ENCODE measurements at places on chromosomes 1 and 21.

GRCh38 chr1:4019147-4019521 is 119.1 kb upstream of the C1orf174 start:
- no peak for DNase-seq

DNA sequence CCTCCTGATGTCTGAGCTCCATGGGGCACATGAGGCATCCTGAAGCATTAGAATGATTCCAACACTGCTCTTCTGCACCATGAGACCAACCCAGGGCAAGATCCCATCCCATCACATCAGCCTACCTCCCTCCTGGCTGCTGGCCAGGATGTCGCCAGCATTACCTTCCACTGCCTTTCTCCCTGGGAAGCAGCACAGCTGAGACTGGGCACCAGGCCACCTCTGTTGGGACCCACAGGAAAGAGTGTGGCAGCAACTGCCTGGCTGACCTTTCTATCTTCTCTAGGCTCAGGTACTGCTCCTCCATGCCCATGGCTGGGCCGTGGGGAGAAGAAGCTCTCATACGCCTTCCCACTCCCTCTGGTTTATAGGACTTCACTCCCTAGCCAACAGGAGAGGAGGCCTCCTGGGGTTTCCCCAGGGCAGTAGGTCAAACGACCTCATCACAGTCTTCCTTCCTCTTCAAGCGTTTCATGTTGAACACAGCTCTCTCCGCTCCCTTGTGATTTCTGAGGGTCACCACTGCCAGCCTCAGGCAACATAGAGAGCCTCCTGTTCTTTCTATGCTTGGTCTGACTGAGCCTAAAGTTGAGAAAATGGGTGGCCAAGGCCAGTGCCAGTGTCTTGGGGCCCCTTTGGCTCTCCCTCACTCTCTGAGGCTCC is 11.1 kb upstream of the RASSF5 start:
- DNase-seq = no peak

DNA sequence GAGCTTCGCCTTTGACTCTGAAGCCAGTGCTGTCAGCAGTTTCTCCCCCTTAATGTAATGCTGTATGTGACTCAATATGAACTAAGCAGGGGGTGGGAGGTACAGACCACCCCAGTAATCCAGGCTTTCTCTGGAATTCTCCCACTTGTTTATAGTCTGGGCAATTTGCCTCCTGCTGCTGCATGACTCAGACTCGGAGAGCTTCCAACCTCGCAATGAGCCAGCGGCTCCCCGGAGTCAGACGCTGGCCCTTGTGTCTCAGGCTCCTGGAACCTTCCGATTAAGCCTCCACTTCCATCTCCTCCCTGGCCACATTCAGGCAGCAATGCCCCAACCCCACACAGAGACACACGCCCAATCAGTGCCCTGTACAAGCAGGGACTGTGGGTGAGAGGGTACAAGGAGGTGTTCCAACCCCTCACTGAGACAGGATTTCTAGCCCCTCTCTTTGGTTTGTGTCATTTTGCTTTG is 471.7 kb upstream of the VAMP3 start:
- no peak for DNase-seq

- no peak for DNase-seq
These were observed 432.8 kb downstream of the MATN1 start for GRCh38 chr1:30290581-30290980.

- DNase-seq = no peak
These were observed 72.9 kb upstream of the SELENON start for GRCh38 chr1:25727088-25727487.

DNA sequence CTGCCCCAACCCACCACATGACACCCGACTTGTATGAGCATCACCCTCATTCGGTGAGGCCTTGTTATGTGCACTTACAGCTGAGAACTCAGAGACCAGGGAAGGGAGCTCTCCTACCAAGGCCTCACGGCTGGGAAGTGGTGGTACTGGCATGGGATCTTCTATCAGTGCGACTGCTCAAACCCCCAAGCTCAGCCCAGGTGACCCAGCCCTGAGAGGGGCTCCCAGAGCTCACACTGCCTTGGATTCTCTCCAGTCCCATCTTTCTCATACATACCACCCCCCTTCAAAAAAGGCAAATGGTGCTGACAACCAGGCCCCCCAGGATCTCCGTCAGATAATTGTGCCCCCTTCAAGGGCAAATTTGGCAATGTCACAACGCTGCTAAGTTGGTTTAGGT is 777 bp upstream of the PLA2G2F start:
- DNase-seq = no peak

- no peak for DNase-seq
These were observed 431.0 kb downstream of the DPYD start for GRCh38 chr1:97489834-97490233.

DNA sequence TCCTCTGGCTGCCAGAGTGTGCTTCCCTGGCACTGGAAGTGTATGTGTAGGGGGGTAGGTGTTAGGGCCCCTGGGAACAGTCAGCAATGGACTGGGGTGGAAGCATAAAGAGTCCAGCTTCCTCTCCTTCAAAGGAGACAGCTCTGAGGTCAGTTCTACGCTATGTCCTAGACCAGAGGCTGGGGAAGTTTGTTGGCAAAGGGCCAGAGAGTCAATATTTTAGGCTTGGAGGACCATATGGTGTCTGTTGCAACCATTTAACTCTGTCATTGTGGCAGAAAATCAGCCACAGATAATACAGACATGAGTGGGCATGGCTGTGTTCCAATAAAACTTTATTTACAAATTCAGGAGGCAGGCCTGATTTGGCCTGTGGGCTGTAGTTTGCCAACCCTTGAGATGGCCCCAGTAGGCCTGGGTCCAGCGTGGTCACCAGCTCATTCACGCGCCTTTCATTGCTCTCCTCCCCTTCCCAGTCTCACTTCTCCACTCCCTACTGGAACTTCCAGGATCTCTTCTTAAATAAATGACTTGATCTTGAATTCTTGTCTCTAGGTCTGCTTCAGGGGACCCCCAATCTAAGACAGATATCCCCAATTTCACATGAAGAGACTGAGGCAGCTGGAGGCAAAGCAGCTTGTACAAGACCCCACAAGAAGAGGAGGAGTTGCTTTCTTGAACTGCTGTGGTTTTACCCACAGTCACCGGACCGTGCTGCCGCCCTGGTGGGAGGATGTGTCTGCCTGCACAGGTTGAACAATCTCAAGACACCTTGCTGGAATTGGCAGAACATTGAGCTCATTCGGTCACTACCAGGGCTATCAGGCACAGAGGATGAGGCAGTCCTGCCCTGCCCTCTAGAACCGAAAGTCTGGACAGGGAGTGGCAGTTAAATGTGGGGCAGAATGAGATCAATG is 162.4 kb upstream of the POU3F1 start:
- no peak for DNase-seq

- DNase-seq = no peak
These were observed 9.9 kb downstream of the SNRPE start for GRCh38 chr1:203871114-203871880.

- no peak for DNase-seq
These were observed 5.2 kb upstream of the PRR9 start for GRCh38 chr1:153212201-153212600.

- no peak for DNase-seq
These were observed 176.1 kb downstream of the GALNT2 start for GRCh38 chr1:230243146-230243545.

DNA sequence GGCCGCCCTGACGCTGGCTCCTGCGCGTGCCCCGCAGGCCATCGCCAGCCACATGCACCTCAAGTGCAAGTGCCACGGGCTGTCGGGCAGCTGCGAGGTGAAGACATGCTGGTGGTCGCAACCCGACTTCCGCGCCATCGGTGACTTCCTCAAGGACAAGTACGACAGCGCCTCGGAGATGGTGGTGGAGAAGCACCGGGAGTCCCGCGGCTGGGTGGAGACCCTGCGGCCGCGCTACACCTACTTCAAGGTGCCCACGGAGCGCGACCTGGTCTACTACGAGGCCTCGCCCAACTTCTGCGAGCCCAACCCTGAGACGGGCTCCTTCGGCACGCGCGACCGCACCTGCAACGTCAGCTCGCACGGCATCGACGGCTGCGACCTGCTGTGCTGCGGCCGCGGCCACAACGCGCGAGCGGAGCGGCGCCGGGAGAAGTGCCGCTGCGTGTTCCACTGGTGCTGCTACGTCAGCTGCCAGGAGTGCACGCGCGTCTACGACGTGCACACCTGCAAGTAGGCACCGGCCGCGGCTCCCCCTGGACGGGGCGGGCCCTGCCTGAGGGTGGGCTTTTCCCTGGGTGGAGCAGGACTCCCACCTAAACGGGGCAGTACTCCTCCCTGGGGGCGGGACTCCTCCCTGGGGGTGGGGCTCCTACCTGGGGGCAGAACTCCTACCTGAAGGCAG is 23.4 kb upstream of the ARF1 start:
- DNase-seq = no peak

DNA sequence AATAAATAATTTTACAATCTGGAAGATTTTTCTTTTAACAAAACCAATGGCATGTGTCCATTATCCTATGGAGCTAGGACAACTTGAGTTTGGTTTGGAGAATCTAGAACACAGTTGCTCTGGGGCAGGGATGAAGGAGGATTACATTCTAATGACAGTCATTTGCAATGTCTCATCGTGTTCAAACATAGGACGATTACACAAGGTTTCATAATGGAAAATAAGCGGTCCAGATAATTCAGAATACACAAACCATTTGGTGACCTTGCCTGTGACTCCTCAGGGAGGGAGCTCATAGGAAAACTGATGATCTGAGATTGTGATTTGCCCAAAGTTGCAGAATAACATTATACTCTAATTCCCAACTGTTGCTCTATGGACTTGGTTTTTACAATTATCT is 27.6 kb upstream of the RGL1 start:
- DNase-seq = no peak

- no peak for DNase-seq
These were observed 2.8 kb downstream of the CD48 start for GRCh38 chr1:160708801-160709200.

DNA sequence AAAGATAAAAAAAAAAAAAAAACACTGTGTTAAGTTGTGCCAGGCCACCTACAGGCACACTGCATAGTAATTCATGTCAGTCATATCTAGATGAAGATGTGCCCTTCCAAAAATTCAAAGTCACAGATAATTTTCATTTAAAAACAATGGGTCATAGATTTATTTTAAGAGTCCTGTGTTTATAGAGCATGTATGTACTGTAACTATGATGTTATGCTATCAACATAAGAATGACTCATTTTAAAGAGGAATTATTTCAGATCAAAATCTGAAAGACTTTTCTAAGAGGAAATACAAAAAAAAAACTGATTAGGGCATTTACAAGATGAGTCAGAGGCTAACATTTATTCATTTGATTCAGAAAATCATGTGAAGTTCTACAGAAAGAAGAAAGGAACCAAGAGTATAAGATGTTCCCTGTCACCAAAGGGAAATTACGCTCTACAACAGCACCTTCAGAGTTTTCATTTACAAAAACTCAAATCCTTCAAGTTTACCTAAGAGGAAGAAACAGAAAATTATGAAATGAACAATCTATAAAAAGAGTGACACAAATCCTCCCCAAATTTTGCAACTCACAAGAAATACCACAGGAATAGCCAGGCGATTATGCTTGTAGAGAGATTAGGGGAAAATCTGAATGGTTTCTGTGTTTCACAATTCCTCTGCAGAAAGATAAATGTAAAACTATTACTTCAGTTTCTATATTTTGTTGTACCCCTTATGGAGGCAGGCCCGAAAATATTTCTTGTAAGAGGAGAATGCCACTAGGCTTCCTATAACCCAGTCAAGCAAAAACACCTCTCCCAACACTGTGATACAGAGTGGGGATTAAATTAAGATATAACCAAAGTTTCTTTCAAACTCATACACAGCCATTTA is 13.8 kb downstream of the TP53BP2 start:
- DNase-seq = no peak

DNA sequence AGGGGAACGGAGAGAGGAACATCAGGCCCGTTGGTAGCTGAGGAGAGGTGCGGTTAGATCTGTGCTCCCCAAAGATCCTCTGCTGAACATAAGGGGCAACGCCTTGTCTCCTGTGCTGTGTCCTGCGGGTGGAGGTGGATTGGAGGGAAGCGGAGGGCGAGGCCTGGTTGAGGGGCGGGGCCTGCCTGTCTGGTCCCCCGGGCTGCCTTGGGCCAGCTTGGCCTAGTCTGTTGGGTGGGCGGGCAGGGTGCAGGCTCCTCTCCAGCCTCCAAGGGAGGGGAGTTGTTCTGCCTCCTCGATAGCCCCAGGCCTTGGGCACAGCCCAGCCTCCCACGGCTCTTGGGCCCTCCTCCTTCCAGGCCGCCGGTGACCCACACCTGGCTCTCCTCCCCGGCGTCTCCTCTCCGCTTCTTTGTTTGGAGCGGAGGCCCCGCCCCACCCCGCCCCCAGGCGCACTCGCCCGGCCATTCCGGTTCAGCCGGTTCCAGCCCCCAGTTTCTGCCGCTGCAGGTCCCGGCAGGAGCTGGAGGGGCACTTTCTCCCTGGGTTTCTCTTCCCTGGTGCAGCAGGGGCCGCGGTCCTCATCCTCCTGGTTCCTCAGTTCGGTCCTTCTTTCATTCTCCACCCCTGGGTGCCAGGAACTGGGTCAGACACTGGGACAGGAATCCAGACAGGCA is 19.4 kb downstream of the PTPRF start:
- DNase-seq = no peak

DNA sequence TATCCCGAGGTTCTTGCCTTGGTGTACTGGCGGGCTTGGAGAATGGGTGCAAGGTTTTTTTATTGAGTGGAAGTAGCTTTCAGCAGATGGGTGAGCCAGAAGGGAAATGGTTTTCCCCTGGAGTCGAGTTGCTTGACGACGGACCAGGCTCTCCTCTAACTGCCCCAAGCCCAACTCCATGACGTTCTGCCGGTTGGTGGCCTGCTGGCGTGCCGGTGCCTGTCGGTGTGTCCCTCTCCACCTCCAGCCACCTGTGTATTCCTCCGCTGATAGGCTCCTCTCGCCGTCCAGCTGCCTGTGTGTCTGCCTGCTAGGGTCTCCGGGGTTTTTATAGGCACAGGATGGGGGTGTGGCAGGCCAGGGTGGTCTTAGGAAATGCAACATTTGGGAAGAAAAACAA is 34.3 kb upstream of the PTGFRN start:
- no peak for DNase-seq

DNA sequence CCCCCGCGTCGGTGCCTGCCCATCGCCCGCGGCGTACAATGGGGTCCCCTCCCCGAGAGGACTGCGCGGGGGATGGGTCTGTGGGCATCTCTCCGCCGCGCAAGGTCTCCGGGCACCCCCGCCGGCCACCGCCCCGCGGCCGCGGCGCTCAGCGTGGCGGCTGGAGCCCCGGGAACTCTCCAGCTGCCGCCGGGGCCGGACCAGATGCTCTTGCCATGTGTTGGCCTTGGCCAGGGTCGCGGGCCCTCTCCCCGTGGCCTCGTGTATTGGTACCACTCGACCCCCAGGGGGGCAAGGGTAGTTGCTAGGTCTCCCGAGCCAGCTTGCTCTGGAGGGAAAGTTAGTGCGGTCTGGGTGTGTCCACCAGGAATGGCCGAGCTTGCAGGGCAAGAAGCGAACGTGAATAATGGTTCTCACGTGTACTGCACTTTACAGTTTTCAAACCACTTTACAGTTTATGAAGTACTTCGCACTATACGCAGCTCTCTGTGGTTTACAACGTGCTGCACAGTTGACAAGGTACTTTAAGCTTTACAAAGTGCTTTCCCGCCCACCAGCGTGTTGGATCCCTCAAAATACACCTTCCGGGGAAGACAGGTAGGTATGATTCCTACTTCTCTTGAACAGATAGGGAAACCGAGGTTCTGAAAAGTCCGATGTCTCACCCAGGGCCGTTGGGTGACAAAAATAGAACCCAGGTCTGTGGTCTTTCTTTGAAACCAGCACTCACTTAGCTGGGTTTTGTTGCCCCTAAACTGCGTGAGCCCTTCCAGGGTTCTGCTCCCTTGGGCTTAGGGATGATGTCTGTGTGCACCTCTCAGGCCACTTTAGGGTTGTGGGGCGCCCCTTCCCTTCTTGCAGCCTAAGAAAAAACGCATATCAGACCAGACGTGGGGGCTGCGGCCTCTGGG is 1.2 kb downstream of the EPHB2 start:
- no peak for DNase-seq

- DNase-seq = no peak
These were observed 490.6 kb downstream of the KIF26B start for GRCh38 chr1:245645406-245645805.
